Progenitor cell of endocrine pancreas (in vitro differentiated cells): ENCODE measurements at places on chromosomes 13 and 19. TPM values are rescaled to one million over a fixed set of nuclear protein-coding genes. Genes with fewer than 3 reads are reported as not detected.

Gene SYT3
- 0.91 and 1.8 TPM in 2 replicates for total RNA-seq

Gene HIPK4
- total RNA-seq: 0.11 TPM in 1 of 2 replicates, not detected in the other

- DNase-seq: no peak
These were observed 389.2 kb downstream of the DIAPH3 start for GRCh38 chr13:59774491-59774971.

- no peak for DNase-seq
These were observed 9.3 kb downstream of the DIRAS1 start for GRCh38 chr19:2711875-2712205.

DNA sequence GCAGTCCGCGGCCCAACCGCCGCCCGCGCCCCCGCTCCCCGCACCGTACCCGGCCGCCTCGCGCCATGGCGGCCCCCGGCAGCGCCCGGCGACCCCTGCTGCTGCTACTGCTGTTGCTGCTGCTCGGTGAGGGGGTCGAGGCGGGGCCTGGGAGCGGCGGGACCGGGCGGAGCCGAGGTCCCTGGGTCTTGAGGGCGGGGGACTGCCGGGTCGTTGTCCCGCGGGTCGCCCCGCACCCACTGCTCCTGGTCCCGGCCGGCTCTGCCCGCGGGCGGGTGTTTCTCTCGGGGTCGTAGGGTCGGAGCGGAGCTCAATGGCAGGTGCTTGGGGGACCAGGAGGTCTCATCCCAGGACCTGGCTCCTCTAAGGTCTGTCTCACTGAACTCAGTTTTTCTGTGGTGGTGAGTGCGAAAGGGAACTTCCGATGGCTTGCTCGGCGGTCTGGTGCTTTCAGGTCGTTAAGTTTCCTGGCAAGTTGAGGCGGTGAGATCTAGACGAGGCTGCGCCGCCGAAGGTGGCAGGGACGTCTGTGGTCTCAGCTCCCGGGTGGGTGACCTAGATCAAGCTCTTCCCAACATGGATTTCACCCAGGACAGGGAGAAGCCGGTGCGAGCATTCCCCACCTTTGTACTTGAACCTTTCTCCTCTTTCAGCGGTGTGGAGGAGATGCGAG is 467 bp downstream of the LAMP1 start:
- DNase-seq: peak; percentile 42

DNA sequence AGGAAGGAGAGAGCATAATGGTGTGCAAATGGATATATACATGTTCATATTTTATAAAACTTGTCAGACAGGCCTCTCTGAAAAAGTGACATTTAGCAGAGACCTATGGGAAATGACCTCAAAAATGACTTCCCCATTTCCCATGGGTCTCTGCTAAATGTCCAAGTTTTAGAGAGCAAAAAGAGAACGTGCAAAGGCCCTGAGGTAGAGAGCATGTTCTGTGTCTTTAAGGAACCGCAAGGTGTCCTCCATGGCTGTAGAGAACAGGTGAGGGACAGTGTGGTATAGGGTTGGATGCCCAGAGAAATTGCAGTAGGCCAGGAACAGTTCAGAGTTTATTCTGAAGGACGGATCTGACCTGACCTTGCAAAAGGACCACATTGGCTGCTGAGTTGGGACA is 113.2 kb upstream of the RNF113B start:
- no peak for DNase-seq

DNA sequence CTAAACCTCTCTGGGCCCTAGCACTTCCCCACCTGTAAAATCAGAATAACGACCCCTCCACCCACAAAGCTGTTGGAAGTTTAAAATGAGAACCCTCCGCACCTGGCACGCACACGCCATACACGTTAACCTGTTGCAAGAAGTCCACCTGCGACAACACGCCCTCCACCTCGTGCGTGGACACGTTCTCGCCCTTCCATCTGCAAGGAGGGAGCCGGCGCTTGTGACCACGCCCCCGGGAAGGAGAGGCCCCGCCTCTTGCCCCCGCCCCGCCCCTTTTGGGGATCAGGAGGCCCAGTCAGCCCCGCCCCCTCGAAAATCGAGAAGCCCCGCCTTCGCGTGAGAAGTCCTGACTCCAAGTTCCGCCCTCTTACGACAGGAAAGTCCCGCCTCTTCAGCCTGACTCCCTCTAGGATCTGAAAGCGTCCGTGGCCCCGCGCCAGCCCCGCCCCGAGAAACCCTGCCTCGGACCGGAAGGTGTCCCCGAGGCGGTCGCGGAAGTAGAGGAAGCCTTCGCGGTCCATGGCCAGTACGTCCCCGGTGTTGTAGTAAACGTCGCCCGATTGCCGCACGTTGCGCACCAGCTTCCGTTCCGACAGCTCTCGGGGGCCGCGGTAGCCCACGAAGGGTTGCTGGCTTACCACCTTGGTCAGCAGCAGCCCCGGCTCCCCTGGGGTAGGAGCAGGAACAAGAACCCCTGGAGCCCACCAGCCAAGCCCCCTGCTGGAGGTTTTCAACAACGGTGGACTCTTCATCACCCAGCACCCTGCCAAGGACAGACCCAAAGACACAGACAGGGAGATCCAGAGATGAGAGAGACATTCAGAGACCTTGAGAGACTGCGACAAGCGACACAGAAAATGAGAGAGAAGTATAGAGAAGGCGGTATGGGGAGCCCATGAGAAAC is 12.5 kb downstream of the SLC27A5 start:
- peak; percentile 99 for DNase-seq

Gene ZNF256
- 7.3 and 7.5 TPM in 2 replicates for total RNA-seq

Gene HSPB6
- total RNA-seq: 0.33 TPM in 1 of 2 replicates, not detected in the other

Gene C19orf12
- 35.2 and 37.6 TPM in 2 replicates for total RNA-seq

GRCh38 chr13:107685876-107686275 is 529.5 kb downstream of the LIG4 start:
- DNase-seq: no peak

- peak; percentile 34 for DNase-seq
These were observed 17.3 kb downstream of the RHPN2 start for GRCh38 chr19:33047422-33047821.

Gene C1QTNF9
- not detected in 2 replicates for total RNA-seq

- no peak for DNase-seq
These were observed 3.7 kb downstream of the FGF9 start for GRCh38 chr13:21674490-21675009.

GRCh38 chr13:25085125-25085742 is 10.7 kb upstream of the PABPC3 start:
- no peak for DNase-seq

Gene ZNF418
- 20.5 and 21.9 TPM in 2 replicates for total RNA-seq

Gene ZNF540
- total RNA-seq: 0.79 and 0.98 TPM in 2 replicates

GRCh38 chr13:75217949-75218348 is 264.0 kb downstream of the TBC1D4 start:
- DNase-seq: no peak
